ENCODE measurements at places on chromosomes 7 and 10. TPM values are rescaled to one million over a fixed set of nuclear protein-coding genes. Genes with fewer than 3 reads are reported as not detected.

DNA sequence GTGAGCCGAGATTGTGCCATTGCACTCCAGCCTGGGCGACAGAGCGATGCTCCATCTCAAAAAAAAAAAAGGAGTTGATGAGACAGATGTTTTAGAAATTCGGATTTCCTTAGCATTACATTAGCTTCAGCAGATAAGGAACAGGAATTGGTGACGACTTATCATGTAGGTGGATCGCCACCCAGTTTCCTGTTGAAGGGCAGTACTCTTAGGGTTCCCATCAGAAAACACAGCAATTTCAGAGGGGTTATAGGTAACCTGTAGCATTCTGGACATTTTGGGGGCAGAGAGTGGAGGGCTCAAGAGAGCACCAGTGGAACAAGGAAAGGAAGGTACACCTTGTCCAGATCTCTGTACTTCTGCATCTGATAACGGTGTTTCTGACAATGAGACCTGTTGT, 146.4 kb upstream of the NOBOX start:
- DNase-seq = no peak

The OR2A42 gene
- not detected for total RNA-seq

GRCh38 chr7:129864042-129864441, 88.7 kb downstream of the UBE2H start:
- DNase-seq = peak; percentile 77

DNA sequence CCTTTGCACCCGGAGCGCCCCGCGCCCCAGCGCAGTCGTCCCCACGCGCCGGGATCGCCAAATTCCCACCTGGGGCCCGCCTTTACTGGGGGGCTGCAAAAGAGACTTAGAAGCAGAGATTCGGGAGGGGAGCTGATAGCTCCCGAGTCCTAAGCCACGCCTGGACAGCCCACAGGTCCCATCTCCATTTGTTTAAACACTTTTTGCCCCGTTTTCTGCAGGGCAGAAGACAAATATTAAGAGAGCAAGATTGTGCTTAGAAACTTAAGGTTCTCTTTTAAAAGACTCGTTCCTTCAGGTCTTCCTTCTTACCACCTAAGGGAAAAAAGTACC, 299.1 kb upstream of the NFE2L3 start:
- no peak for DNase-seq

GRCh38 chr10:74640134-74640921, 186.1 kb upstream of the KAT6B start:
- DNase-seq = peak; percentile 10

GRCh38 chr7:157469181-157470016, 132.6 kb downstream of the DNAJB6 start:
- DNase-seq = no peak

GRCh38 chr10:127909716-127910463, 3.0 kb downstream of the PTPRE start:
- no peak for DNase-seq

DNA sequence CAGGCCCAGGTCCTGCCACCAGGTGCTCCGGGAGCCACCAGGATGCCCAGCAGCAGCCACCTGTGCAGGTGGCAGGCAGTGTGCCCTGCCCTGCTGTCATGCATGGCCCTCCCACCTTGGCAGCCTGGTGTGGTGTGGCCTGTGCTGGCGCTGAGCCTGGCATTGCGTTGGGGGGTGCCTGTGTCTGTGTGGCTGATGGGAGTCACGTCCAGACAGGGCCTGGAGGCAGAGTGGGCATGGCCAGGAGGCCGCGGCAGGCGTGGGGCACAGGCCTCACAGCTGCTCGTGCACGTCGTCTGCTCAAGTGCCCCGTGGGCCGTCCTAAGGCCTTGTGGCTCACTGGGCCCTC, 8.7 kb downstream of the TTYH3 start:
- no peak for DNase-seq

- no peak for DNase-seq
Measured at GRCh38 chr7:78607099-78607498, 808.5 kb downstream of the PHTF2 start.

The SPDYE11 gene
- not detected for total RNA-seq

- DNase-seq = no peak
Measured at GRCh38 chr7:143305423-143306070, 10.4 kb upstream of the CLCN1 start.

DNA sequence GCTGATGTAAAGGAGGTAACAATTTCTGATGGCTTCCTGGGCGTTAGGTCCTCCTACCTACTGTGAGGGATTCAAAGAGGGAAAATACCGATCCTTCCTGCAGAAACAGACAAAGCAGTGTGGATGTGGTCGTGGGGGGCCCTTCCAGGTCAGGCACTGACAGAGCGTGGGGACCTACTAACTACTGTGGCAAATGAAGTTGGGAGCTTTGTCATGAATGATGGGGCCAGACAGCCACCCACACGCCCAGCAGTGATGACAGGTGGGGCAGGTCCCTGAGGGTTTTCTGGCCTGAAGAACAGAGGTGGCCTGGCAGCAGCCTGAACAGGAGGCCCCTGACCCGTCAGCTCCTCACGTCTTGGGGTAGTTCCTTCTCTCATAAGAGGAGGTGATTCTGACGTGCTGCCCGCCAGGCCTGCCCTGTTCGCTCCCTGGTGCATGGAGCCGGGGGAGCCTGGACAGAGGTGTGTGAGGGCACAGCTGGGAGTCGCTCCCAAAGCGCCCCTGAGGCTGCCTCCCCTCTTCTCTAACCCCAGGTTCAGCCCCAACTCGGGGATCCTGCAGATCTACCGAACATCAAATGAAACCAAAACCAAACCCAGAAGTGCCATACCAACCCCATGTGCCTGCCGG, 4.2 kb downstream of the ATP6V0E2 start:
- no peak for DNase-seq

The CHAT gene
- 1.00 TPM for total RNA-seq

- no peak for DNase-seq
Measured at GRCh38 chr10:128908099-128908498, 558.9 kb upstream of the MGMT start.

DNA sequence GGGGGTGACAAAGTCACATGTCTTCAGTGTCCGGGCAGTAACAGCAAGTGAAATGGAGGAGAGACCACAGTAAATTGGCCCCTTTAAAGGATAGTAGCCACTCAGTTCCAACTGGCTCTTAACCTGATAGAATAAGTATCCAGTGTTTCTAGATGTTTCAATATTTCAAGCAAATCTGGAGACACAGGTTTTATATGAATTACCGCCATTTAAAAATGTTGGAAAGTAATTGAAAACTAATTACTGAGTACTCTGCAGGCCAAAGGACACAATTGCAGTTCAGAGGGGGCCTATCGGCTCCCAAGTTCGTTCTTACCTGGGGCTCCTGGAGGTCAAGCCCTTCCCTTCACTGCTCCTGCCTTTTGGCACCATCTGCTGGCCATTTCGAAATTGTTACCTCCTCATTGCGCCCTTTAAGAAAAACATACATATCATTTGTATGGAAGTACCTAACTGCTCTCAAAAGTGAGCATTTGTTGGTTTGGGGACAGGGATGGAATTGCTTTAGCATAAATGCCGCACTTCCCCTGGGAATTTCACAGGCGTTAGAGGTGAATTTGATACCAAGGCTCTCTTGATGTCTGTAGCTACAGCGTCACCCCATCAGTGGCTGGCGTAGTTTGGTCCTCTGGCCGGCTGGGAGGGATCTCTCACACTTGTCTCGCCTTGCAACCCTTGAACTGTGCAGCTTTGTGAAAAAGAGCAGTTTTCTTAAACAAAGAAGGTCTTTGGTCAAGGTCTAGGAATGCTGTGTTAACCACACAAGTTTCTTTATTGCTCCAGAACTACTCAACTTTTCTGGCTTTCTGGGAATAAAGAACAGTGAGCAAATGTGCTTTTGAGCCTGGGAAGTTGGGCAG, 220.0 kb downstream of the ARHGAP21 start:
- DNase-seq = peak; percentile 78

DNA sequence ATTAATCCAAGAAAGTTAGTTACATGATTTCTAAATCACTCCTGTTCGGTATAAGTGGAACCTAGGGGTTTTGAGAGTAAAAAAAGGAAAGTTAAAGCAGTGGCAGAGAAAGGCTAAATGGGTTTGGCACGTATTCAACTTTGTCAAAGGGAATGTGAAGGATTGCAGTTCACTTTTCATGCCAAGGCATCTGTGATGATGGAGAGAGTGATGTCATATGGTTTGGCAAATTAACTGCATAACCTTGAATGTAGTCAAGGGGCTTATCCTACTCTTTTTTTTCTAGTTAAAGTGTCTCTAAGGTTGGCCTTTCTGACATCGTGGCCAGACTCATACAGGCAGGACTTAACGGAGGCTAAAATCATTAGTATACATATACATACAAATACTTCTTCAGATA, 277.8 kb downstream of the EXOC4 start:
- DNase-seq = peak; percentile 92

The SPDYE5 gene
- not detected for total RNA-seq

- DNase-seq = no peak
Measured at GRCh38 chr10:6759961-6760360, 179.9 kb upstream of the PRKCQ start.

GRCh38 chr7:73820013-73820412, 10.8 kb upstream of the CLDN4 start:
- no peak for DNase-seq

- DNase-seq = peak; percentile 65
Measured at GRCh38 chr7:151424799-151425198, 15.0 kb upstream of the WDR86 start.

The SPDYE8 gene
- total RNA-seq = not detected

DNA sequence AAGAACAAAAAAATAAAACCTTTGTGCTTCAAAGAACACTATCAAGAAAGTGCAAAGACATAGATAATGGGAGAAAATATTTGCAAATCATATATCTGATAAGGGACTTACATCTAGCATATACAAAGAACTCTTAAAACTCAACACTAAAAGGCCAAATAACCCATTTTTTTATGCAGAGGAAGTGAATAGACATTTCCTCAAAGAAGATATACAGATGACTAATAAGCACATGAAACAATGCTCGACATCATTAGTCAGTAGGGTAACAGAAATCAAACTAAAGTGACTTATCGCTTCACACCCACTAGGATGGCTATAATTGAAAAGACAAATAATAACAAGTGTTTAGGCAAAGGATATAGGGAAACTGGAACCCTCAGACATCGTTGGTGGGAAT, 78.0 kb downstream of the MALSU1 start:
- DNase-seq = peak; percentile 53

DNA sequence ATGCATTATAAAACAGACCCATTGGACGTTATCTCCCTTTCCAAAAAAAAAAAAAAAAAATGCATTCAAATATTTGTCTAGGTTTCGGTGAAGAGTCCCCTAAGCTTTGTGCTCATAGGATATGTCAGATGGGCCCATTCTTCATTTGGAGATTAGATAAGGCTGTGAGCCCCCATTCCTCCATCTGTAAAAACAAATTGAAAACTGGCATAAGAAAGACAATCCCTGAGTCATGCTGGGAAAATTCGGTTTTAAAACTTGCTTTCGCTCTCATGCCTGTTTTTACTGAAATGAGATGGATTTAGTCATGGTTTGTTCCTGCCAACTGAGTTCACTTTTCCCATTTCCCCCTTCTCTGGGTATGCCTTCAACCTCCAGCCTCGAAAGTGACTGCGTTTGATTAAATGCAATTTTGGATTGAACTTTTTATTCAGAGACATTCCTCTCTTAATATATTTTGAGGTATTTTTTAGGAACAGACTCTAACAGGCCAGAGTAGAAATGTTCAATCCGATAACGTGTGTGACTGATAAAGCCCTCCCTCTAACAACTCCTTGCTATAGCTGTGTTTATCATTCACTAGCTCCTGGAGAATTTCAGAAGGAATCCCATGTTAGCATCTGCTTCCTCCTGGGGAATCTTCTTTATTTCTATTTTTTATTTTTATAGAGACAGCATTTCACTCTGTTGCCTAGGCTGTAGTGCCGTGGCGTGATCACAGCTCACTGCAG, 190.9 kb upstream of the LYZL2 start:
- DNase-seq = peak; percentile 96

All from astrocyte (in vitro differentiated cells and primary cell).